ENCODE measurements at places on chromosomes 7 and 10.
A peak's percentile ranks its signal among the peaks of the same experiment; 100 is the strongest.

- DNase-seq, result no peak
Measured at GRCh38 chr10:117946525-117947070, 100.1 kb downstream of the RAB11FIP2 start.

DNA sequence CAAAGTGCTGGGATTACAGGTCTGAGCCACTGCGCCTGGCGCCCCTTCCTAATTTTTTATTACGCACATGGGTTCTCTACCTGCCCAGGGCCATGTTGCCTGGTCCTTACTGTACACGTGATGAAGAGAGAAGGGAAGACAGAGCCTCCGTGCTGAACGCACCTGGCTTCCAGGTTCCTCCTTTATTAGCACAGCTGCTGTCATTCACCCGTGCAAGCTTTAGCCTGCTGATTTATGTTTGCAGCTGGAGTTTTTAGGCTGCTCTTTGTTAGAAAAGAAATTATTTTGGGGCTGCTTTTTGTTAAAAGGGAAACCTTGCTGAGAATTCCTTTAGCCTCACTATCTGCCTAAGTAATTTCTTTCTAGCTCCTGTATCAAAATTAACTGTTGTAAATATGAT, 417.0 kb downstream of the CALN1 start:
- DNase-seq, result no peak

DNA sequence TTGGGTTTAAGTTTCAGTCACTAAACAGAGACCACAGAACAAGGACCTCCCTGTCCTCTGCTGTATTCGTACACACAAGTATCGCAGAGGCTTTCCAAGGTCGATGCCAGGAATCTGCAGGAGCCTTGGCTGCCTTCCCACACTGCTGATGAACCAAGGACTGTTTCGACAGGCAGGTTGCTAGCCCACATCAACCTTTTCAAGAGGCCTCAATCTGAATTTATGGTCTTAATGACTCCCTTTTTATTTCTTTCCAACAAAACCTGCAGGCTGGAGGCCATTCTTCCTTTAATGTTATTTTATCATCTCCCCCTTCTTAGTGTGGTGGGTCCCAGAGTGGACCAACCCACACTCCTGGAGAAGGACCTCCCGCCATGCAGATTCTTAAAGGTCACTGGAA, 45.6 kb downstream of the JCAD start:
- no peak for DNase-seq

GRCh38 chr10:38038107-38038931, 27.8 kb downstream of the ZNF33A start:
- DNase-seq, result no peak

DNA sequence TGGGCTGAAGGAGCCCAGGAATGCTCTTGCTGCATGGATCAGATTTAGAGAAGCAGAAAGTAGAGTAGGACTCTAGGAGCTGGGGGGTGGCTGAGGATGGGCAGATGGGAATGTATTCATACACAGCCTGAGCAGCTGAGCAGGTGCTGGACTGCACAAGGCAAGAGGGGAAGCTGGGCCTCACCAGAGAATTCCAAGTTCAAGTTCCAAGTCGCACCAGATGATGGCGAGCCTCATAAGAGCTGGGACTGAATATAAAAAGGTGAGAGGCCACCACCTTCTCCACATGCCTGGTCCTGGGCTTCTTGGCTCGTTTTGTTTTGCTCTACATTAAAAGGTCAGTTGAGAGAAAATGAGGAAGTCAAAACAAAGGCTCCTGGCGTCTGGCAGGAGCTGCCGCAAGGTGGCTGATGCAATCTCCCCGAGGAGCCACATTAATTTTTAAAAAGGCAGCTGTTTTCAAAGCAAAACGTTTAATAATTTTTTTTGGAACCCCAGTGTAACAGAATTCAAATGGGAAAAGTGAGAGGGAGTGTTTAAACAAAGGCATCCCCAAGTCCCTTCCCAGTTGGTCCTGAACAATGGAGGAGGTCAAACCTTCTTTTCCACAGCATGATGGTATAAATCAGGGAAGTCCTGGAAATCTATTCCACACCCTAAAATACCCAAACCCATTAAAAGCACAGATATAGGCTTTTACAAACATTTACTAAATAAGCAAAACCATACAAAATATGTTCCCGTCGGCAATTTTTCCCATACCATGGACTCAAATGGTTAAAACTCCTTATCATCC, 9.5 kb downstream of the CYREN start:
- peak; percentile 32 for DNase-seq

DNA sequence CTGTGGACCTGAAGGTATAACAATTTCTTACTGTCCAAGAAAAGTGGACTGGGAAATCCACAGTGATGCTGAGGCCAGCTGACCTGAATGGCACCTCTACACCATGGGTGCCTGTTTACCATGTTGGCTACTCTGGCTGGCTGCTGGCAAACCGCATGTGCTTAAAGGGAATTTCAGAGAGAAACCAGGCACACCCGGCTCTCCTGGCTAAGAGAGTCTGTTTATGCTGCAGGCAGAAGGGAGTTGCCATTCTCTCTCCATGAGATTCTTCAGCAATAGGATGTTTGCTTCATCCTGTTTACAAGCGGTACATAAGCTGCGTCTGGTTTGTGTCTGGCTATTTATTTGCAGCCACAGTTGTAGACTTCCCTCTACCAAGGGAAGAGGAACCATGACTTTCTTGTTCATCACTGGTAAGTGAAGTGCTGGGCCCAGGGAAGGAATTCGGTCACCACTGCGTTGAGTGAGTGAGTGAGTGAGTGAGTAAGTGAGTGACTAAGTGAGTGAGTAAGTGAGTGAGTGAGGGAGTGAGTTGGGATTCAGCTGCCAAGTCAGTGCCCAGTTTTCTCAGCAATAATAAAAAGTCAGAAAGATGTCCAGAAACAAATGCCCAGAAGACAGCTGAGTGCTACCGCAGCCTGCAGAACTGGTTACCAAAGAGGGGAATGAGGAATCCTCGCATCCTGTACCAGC, 90.4 kb downstream of the COBL start:
- no peak for DNase-seq

All from GM23338 (cell line).